ENCODE measurements at places on chromosomes 7 and 10. TPM values are rescaled to one million over a fixed set of nuclear protein-coding genes. Genes with fewer than 3 reads are reported as not detected.

DNA sequence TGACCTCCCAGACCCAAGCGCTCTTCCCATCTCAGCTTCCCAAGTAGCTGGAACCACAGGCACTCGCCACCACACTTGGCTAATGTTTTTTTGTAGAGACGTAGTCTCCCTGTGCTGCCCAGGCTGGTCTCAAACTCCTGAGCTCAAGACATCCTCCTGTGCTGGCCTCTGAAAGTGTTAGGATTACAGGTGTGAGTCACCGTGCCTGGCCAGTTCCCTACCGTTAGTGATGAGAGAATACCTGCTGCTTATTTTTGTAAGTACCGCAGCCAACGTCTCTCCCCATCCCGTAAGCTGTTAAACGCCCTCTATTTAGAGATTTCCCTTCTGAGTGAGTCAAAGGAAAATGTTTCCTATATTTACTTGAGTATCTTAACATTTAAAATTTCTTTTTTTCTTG, 38.5 kb upstream of the PDLIM1 start:
- no peak for DNase-seq

- DNase-seq, result no peak
Observed at GRCh38 chr10:61280303-61280702, 172.9 kb downstream of the TMEM26 start.

DNA sequence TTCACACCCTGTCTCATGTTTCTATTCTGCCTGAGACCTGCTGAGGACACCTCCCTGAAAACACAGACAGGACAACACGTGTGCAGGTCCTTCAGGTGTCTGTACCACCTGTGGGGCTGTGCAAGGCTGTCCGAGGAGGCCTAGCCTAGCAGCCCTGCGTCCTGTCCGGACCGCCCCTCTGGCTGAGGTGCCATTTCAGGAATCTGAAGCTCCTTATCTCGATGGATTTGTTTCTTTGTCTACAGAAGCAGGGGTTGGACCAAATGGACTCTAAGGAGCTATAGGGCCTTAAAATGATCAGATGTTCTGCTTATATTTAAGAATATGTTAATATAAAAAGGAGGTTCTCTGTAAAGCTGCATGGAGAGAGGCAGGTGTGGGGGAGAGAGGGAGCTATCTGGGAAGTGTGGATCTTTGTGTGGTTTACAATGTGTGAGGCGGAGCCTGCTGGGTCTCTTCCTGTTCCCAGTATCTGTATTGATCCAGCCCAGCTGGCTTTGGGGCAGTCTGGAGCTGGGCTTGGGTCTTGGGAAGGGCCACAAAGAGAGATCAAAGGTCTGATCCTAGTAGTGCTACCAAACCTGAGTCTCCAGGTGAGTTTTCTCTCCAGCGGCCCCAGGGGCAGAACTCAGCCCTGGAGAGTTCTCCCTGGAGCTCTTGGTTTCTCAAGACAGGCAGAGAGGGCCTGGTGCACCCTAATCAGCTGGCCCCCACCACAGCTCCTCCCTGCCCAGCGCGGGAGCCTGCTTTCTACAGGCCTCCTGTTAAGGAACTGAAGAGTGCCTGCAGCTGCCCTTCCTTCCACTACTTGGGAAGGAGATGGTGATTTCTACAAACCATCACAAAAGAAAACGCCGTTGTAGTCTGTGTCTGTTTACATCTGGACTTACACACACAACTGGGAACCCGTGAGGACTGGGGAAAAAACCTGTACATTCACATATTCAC, 3.4 kb upstream of the MNX1 start:
- peak; percentile 34 for DNase-seq

GRCh38 chr7:44530990-44531389, 10.1 kb downstream of the NPC1L1 start:
- DNase-seq, result no peak

DNA sequence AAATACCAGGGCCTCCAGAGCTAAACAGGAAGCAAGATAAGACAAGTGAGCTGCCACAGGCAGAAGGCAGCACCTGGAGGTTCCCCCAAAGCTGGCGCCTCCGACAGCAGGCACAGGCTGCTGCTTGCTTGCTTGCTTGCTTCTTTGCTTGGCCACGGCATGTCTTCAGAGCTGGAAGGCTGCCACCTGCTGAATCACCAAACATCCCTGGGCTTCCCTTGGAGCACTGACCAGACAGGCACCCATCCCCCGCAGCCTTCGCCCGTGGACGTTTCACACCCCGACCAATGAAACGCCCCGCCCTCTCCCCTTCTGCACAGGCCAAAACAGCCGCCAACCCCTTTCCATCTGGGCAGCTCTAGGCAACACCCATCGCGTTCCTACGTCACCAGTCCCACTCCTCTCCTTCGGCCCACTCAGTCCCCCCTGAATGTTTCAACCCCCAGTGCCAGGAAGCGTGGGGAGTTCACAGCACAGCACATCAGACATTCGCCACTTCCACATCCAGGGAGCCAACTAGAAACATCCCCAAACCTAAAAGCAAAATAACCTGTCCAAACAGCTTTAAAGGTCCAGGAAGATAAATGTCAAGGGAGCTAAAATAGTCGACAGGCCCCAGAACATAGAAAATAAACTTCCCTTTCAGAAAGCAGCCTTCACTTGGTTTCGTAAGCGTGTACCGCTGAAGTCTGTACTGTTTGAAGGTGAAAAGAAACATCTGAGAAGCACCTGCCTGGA, 1.6 kb downstream of the SGMS1 start:
- peak; percentile 86 for DNase-seq

DNA sequence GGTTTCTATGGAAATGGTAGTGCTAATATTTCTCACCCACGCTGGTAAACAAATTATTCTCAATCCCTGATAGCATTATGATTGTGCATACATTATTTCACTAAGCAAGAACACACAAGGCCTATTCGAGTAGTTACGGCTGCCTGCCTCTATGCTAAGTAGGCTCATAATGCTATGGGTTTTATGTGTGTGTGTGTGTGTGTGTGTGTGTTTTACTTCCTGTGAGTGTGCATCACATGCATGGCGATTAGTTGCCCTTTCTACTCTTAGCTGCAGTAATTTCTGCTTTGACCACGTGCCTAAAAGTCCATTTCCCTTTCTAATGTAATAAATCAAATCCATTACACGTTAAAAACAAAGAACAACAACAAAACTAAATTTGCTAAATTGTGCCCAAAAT, 117.0 kb downstream of the CHCHD3 start:
- DNase-seq, result no peak

- DNase-seq, result no peak
Observed at GRCh38 chr10:73953665-73954064, 42.7 kb downstream of the PLAU start.

SPDYE1 gene
- total RNA-seq, result not detected

OR9A2 gene
- 0.29 TPM for total RNA-seq

SPDYE11 gene
- not detected for total RNA-seq

All from HT-29 (cell line).